Skeletal muscle tissue (tissue), 5 donors: ENCODE measurements at places on chromosomes 2 and 18. TPM values are rescaled to one million over a fixed set of nuclear protein-coding genes. Genes with fewer than 3 reads are reported as not detected.

ANKRD23 gene
- total RNA-seq: 5.2 TPM

COL6A3 gene
- total RNA-seq: 365 TPM

CRACDL gene
- 0.52 TPM for total RNA-seq

SLC9A2 gene
- 2.1 TPM for total RNA-seq

MBP gene
- total RNA-seq: 22.4 TPM

ABCG8 gene
- under 0.01 TPM for total RNA-seq

CNTNAP5 gene
- not detected for total RNA-seq

NPPC gene
- total RNA-seq: 5.7 TPM

MDH1B gene
- not detected for total RNA-seq

SP100 gene
- total RNA-seq: 24.0 TPM

NYAP2 gene
- total RNA-seq: 0.52 TPM

UGT1A10 gene
- total RNA-seq: not detected
